ENCODE measurements at places on chromosomes 2 and 18. TPM values are rescaled to one million over a fixed set of nuclear protein-coding genes. Genes with fewer than 3 reads are reported as not detected.

Gene GREB1
- 0.31 TPM for total RNA-seq

Gene SOWAHC
- 61.0 TPM for total RNA-seq

Gene FOXI3
- not detected for total RNA-seq

Gene CXCR2
- not detected for total RNA-seq

Gene CACNB4
- total RNA-seq, result 0.08 TPM

Gene ANKRD62
- total RNA-seq, result not detected

Gene C2orf81
- total RNA-seq, result 4.8 TPM

Gene MAP3K19
- total RNA-seq, result not detected

Gene ZAP70
- total RNA-seq, result not detected

Gene ZNF513
- 9.4 TPM for total RNA-seq

Gene DYNAP
- total RNA-seq, result not detected

Gene C2orf66
- not detected for total RNA-seq

Gene TBR1
- total RNA-seq, result not detected

Gene GNLY
- total RNA-seq, result not detected

Gene CFC1
- not detected for total RNA-seq

Gene ADD2
- 0.04 TPM for total RNA-seq

Gene SERPINB11
- not detected for total RNA-seq

Gene GRB14
- total RNA-seq, result 15.4 TPM

Gene NMS
- total RNA-seq, result not detected

Gene OTOF
- not detected for total RNA-seq

Gene FAM237A
- total RNA-seq, result not detected
